ENCODE measurements at places on chromosomes 5 and 9.

GRCh38 chr9:127844821-127845359 lies 9.6 kb downstream of the ENG start:
- no peak for DNase-seq

GRCh38 chr5:11555171-11555570 lies 349.1 kb downstream of the CTNND2 start:
- DNase-seq = no peak

- no peak for DNase-seq
These were observed 52.7 kb downstream of the ABHD17B start for GRCh38 chr9:71858102-71858798.

DNA sequence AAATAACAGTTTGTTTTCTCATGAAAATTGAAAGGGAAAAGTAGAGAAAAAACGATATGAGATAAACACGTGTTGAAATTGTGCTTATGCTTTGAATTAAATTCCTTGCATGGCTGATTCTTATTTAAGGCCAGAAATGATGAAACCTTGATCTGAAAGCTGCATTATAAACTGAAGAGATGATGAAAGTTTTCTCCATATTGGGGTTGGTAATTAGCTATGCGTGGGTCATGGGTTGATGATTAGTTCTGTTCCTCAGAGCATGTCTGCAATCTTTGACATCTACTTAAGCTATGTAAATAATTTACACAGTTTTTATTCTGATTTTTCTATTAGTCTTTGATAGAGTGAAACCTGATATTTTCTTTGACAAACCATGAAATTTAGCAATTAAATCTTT lies 264.1 kb downstream of the CD180 start:
- no peak for DNase-seq

DNA sequence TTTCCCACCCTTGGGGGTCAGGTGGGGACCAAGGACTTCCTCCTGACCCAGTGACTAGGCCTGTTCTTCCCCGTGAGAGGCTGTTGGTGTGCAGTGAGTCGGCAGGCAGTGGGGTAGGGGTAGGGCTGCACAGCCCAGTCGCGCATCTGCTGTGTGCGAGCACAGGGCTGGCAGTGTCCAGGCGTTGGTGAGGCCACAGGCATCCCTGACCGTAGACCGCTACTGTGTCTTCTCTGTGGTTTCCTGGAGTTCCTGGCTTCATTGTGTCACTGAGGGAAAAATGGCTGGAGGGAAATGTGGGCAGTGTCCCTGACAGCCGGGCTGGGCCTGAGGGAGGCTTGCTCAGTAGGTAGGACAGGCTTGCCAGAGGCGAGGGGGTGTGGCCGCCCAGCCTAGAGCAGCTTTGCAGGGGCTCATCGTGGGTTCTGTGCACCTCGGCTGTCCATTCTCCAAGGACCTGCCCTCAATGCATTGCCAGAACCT lies 95.4 kb downstream of the CACNA1B start:
- no peak for DNase-seq

GRCh38 chr9:111891910-111892499 lies 4.6 kb upstream of the UGCG start:
- peak; percentile 53 for DNase-seq

DNA sequence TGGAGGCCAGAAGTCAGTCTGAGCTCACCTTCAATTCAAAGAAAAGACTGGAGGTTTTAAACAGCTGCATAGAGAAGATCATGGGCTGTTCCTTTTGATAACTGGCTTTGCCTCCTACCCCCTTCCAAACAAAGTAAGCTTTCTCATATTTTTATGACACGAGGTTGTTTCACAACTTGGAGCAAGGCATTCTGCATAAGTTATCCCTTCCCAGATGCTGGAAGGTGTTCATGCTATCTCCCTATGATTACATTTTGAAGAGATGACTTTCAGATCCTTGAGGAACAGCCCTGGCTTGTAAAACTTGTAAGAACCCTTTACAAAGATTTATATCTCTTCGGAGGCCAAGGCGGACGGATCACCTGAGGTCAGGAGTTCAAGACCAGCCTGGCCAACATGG lies 571.9 kb upstream of the FTMT start:
- no peak for DNase-seq

- DNase-seq = no peak
These were observed 228.0 kb downstream of the NTRK2 start for GRCh38 chr9:84897362-84898094.

GRCh38 chr9:78609450-78609849 lies 312.5 kb downstream of the PSAT1 start:
- no peak for DNase-seq

DNA sequence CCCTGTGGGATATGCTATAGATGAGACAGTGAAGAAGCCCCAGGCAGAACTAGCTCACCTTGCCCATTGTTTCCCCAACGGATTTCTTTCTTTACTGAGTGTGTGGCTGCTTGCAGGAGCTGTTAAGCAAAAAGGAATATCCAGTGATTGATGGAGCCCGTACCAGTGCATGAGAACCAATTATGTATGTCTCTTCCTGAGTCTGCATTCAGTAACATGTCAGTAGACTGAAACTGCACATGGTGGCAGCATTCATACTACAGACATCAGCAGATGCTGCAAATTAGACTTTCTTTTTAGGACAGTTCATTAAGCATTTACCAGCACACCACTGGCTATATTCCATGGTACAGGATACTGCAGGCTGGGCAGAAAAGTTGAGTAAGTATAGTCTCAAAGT lies 90.3 kb upstream of the PLCXD3 start:
- no peak for DNase-seq

DNA sequence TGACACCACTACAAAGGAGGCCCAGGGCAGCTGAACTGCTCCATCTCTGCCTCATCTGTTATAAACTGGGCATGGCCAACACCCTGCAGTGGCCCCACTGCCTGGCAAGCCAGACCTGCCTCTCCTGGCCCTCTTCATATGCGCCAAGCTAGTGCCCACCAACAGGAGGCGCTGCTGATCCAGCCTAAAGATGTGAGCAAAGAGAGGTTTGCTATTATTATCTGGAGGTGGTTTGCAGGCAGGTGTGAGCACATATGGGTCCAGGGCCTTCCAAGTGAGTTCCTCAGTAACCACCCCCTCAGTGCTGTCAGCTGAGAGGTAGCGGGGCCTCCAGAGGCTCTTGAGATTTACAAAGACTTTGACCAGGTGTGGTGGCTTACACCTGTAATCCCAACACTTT lies 232.2 kb downstream of the SYK start:
- DNase-seq = peak; percentile 73

GRCh38 chr5:59259237-59259636 lies 634.3 kb downstream of the PDE4D start:
- DNase-seq = no peak

DNA sequence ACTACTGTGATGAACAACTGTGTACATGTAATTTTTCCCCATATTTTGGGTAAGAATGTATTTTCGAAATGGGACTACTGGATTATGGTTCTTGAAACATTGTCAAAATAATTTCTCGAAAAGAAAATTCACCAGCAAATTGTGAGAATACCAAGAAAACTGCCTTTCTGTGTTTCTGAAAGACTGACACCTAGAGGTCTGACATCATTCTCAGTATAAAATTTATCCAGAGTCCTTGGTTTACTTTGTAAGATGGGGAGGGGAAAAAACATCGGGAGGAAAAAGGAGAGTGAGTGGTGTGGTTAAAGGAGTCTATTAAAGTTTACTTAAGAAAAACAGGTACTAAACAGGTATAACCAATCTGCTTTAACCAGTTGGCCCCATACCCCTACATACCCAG lies 149.2 kb downstream of the CEP120 start:
- DNase-seq = no peak

DNA sequence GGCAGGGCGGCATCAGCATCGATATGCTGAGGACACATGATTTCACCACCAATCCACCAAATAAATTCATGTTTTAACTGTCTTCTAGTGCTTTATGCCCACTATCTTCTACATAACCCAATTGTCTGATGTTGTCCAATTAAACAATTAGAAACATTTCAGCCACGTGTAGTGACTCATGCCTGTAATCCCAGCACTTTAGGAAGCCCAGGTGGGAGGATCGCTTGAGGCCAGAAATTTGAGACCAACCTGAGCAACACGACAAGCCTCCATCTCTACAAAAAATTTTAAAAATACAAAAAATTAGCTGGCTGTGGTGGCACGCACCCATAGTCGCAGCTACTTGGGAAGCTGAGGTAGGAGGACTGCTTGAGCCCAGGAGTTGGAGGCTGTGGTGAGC lies 128.1 kb downstream of the MYO10 start:
- no peak for DNase-seq

- no peak for DNase-seq
These were observed 95.0 kb upstream of the PRR16 start for GRCh38 chr5:120368923-120369715.

GRCh38 chr5:174911118-174911517 lies 186.7 kb downstream of the MSX2 start:
- no peak for DNase-seq

DNA sequence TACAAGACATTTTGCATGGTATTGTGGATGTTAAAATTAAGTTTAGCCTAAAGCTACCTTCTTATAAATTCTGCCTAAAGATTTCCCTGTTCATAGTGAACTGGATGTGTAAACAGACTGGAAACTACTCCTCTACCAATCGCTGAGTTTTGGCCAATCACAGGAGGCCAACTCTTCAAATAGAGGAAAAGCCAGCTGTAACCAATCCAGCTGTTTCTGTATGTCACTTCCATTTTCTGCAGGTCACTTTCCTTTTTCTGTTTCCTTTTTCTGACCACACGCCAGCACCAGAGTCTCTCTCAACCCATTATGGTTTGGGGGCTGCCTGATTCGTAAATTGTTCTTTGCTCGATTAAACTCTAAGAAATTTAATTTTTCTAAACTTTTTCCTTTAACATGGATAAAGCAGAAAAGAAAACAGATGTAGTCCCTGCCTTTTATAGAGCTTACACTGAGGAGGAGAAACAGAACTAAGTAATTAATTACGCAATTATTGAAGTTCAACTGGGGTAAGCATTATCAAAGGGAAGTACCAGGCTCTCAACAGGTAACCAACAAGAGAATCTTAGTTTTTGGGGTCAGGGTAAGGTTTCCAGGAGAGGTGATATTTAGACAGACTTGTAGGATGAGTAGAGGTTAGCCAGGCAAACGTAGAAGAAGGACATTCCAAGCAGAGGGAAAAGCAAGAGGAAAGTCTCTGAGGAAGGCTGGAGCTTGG lies 27.7 kb downstream of the RANBP3L start:
- DNase-seq = no peak

GRCh38 chr9:110936719-110937452 lies 101.4 kb downstream of the LPAR1 start:
- no peak for DNase-seq

DNA sequence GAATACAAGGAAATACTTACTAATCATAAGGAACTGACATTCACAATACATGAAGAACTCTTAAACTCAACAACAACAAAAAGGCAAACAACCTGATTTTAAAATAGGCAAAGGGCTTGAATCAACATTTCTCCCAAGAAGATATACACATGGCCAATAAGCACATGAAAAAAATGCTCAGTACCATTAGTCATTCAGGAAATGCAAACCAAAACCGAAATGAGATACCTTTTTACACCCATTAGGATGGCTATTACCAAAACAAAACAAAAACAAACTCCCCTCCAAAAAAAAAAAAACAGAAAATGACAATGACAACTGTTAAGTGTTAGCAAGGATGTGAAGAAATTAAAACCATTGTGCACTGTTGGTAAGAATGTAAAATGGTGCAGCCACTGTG lies 104.1 kb upstream of the ZNF462 start:
- no peak for DNase-seq

GRCh38 chr9:127856094-127856728 lies 1.8 kb upstream of the ENG start:
- no peak for DNase-seq

DNA sequence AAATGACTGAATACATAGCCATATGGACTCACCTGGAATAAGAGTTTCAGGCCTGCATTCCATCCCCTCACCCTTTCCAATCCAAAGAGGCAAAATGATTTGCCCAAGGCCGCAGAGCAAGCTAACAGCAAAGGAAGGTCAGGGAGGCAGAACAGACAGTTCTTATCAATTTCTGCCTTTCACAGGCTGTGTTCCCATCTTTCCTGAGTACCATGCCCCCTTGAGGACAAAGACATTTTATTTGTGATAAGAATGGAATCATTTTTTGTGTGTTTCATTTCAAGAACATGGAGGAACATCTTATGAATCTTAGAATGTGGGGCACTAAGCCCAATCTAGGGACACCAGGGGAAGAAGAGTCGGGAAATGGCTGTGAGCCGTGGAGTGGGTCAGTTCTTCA lies 13.9 kb downstream of the LHFPL2 start:
- no peak for DNase-seq

DNA sequence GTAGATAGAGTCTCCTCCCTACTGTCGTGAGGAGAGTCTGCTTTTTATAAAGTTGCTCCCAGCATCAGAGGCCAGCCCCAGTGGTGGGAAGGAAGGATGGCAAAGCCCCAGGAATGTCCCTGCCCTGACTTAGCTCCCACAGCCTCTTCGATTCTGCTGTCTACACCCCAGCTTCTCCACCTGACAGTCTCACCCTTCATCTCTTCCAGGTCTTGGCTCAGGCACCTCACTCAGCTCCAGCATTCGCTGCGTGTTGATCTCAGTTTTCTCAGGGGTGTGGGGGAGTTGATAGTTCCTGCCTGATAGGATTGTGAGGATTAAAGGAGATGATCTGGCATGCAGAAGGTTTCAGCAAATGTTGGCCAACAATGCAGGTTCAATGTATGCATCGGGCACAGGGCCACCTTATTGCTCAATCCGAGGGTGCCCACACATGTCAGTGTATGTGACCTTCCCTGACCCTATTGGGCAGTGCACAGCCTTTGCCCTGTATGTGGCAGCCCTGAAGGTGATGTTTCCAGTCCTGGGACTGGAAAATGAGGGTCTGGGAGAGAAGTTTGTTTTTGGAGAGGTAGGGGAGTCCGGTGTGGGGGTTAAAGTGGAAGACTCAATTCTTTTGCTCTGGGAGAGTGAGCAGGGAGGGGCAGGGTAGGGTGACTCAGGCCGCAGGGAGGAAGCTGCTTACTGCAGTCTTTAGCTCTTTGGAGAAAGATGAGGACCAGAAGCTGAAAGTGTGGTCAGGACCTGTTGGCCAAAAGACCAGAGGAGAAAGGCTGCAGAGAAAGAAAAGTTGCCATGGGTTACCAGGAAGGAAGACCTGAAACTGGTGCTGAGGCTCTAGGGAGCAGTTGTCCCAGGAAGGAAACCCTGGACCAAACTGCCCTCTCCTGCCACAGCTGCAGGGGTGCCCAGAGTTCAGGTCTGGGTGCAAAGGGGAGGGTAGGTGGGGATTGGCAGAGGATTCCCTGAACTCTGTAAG lies 153.2 kb downstream of the MACROH2A1 start:
- DNase-seq = no peak

DNA sequence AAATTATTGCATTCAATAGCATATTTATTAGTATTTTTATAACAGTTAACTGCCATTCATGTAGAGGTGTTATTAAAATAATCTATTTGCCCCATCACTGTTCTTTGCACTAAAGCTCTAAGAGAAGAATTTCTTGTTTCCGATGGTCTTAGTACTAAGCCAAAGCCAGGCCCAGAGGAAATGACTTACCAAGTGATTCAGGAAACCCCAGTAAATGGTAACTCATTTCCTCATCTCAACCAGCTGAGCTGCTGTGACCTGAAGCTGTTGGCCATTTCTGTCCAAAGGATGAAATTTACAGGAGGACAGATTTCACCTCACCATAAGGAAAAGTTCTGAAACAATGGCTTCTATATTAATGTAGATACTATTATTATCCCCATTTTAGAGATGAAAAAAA lies 117.0 kb downstream of the PIK3R1 start:
- no peak for DNase-seq

Data from CD4-positive, alpha-beta T cell treated with Interleukin-21 for 1 hour (primary cell).